SK-N-DZ (cell line): ENCODE measurements at places on chromosomes 3 and 15.
A peak's percentile ranks its signal among the peaks of the same experiment; 100 is the strongest.

DNA sequence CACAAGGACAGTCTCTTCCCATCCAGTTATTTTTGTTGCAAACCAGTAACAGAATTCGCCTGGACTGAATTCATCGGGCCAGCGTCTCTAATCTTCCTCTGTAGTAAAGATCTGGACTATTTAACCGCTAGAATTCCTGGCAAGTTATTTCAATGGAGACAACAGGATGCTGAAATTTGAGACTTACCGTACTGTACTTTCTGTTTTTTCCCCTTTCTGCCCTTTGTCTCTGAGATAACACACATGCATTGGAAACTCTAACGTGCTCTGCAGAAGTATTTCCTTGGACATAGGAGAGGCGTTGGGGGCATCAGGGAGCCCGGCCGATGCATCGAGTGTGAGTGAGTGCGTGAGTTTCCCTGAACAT lies 61.5 kb downstream of the ASB7 start:
- DNase-seq: no peak

DNA sequence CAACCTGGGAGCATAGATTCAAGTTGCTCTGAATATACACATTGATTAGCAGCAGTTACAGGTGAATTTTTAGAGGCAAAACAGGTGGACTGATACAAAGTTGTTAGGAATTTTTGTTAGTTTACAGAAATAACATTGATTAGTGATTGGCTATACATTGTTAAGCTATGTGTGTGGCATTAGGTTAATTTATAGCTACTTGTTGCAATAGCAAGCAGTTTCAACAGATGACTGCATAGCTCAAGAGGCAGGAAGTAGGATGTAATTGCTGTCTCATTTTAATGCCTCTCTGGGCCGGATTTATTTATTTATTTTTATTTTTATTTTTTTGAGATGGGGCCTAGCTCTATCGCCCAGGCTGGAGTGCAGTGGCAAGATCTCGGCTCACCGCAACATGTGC lies 99.7 kb downstream of the TCF12 start:
- DNase-seq: no peak

- DNase-seq: no peak
Observed at GRCh38 chr15:40323953-40324937, 753 bp downstream of the INAFM2 start.

GRCh38 chr15:87739866-87740265 lies 516.7 kb downstream of the NTRK3 start:
- no peak for DNase-seq

DNA sequence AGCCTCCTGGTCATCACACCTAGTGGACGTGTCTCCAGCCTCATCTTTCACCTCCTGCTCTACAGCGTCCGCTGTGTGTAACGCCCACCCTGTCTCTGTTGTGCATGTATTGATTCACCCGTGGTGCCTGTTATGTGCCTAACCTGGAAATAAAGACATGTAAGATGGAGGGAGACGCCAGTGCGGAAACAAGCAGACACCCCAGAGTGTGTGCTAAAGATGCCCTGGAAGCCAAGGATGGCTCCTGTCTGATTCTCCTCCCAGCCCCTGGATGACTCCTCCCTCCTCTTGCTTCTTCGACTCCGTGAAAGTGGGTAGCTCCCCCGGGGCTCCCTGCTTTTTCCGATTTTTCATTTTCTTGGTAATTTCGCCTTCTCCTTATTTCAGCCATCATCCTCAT lies 241.8 kb downstream of the ADAMTS17 start:
- DNase-seq: no peak

GRCh38 chr15:87349181-87349580 lies 907.4 kb downstream of the NTRK3 start:
- peak; percentile 29 for DNase-seq

DNA sequence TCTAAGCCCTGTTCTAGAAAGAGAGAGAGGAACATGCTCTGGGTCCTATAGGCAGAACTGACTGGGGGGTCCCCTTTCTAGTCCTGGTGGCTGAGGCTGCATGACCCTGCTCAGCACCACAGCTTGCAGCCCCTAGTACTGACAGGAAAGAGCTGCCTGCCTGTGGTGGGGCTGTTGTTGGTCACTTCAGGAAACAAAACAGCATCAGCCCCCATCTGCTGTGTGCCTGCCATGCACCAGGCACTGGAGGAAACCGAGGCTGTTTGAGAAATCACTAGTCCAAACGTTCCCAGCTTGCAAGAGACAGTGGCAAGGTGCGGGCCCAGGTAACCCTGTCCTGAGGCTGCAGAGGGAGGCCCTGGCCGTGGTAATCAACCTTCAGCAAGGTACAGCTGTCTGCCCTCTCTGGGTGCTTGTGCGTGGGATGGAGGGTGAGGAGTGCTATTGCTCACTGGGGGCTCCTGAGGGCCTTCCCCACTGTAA lies 90.6 kb downstream of the IQSEC1 start:
- DNase-seq: no peak

- DNase-seq: peak; percentile 91
Observed at GRCh38 chr3:47522082-47522987, 8.8 kb upstream of the ELP6 start.

- DNase-seq: no peak
Observed at GRCh38 chr15:51193526-51193925, 98.8 kb upstream of the TNFAIP8L3 start.

GRCh38 chr3:157405457-157405856 lies 31.2 kb upstream of the PTX3 start:
- no peak for DNase-seq

DNA sequence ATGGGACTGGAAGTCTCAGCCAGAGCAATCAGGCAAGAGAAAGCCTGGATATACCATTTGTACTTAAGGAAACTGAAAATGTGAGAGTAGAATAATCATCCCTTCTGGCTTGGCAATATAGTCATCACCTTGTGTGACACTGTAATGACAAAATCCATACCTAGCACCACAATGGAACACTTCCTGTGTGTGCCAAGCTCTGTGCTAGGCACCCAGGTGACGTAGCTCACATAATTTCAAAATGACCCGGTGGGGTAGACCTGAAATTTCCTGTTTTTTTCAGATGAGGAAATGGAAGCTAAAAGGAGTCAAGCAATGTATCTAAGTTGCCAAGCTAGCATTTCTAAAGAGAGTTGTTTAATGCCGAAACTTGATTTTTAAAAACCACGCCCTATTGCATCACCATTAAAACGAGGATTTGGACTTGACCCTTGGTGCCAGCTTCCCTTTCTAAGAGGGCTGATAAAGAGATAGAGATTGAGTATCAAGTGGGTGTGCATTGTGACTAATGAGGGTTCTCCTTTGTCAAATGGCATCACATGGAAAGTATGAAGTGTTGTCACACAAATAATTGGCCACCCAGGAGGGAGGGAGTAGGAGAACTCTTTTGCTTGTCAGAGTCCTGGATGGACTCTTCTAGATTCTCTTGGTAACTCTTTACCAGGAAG lies 141.3 kb upstream of the PDZRN3 start:
- DNase-seq: no peak

DNA sequence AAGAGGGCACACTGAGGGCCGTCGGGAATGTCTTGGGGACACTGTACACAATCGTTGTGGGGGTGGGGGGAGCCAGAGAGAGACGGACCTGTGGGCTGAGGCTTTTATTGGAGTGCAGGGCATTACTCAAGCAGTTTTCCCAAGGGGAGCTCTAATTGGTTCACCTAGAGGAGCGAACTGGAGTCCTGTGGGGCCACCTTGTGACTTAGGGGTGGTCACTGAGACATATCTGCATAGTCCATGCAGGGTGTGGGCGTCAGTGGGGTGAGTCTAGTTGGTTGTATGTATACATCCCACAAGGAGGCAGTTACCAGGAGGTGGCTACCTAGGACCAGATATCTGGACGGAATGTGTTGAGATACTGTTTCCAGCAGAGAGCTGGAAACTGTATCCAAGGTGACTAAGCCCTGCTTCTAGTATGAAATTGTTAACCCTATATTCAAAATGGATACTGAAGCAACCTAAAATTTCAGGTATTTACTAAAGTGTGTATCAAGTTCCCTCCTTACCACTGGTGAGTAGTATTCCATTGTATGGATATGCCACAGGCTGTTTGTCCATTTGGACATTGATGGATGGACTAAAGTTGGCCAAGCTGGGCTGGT lies 2.6 kb upstream of the PIGZ start:
- DNase-seq: no peak

- no peak for DNase-seq
Observed at GRCh38 chr15:26083896-26084295, 220.8 kb upstream of the ATP10A start.

GRCh38 chr15:70524470-70524869 lies 238.9 kb downstream of the UACA start:
- no peak for DNase-seq

- DNase-seq: no peak
Observed at GRCh38 chr15:77531191-77532000, 101.3 kb downstream of the LINGO1 start.
